ENCODE measurements at places on chromosomes 16 and 17.
A peak's percentile ranks its signal among the peaks of the same experiment; 100 is the strongest.

GRCh38 chr17:29250666-29251065, 4.0 kb downstream of the CRYBA1 start:
- DNase-seq: peak; percentile 92

DNA sequence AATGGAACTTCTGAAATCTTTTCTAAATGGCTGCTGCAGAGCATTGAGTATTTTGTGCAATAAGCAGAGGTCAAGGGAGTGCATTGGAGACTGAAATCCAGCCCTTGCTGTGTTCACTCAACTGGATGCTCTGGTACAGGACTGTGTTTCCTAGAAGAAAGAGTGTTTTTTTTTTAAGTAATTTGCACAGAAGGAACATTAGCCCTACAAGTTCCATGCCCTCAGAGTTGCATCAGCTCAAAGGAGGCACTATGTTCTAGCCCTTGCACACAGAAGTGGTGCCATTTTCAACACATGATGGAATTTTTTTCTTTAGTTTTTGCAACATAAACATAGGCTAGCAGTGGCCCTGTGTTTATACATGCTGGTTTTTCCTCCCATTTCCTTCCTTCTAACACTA, 144.1 kb upstream of the HLF start:
- no peak for DNase-seq

- peak; percentile 67 for DNase-seq
Measured at GRCh38 chr17:65109990-65110680, 27.0 kb upstream of the RGS9 start.

- DNase-seq: peak; percentile 45
Measured at GRCh38 chr17:31722251-31723056, 136.6 kb downstream of the COPRS start.

DNA sequence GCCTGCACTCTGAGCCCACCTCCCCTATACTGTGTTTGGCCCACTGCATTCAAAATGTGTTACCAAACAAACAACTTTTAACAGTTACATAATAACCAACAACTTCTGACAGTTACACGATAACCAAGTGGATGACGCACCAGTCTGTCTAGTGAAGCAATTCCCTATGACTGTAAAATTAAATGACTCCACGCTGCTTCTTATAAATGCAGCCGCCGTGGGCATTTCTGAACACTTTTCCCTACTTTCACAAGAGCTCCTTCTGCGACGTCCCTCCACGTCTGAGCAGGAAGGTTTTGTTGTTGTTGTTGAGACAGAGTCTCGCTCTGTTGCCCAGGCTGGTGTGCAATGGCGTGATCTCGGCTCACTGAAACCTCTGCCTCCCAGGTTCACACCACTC, 27.6 kb downstream of the ZNF276 start:
- no peak for DNase-seq

GRCh38 chr17:57589151-57590034, 155.7 kb downstream of the CCDC182 start:
- no peak for DNase-seq

- peak; percentile 1 for DNase-seq
Measured at GRCh38 chr17:10516065-10516464, 2.3 kb downstream of the MYH1 start.

DNA sequence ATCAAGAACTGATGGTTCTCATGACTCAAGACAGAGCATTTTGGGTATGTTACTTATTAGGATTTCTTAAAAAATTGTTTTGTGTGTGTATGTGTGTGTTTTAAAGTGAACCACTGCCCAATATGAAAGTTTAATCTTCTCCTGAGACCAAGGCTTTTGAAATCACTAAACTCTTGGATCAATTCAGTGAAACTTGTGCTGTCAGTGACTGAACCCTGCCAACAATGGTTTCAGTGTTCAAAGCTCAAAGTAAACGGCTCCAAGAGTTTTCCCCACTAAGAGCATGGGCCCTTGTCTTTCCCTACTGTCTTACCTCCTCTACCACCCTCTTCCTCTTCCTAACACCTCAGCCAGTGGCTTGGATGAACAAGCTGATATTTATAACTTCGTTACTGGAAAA, 22.0 kb downstream of the NFE2L1 start:
- no peak for DNase-seq

- DNase-seq: no peak
Measured at GRCh38 chr17:17484451-17484899, 7.7 kb downstream of the MED9 start.

DNA sequence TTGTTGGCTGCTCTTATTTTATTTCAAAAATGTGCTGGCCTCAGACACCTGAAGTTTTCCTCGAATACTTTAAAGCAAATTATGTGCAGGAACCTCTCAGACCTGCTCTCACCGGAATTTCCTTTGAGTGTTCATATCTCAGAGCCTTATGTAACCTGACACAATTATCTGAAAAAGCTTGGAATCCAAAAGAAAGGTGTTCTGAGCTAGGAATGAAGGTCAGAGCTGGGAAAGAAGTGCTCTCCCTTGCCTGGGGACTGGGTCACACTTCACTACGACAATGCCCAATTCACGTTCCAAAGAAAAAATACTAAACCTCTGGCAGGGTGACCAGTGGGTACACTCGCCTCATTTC, 6.7 kb upstream of the HSD11B2 start:
- DNase-seq: no peak

GRCh38 chr16:82643936-82644630, 17.3 kb downstream of the CDH13 start:
- no peak for DNase-seq

GRCh38 chr17:32854207-32854606, 22.7 kb downstream of the MYO1D start:
- peak; percentile 12 for DNase-seq

DNA sequence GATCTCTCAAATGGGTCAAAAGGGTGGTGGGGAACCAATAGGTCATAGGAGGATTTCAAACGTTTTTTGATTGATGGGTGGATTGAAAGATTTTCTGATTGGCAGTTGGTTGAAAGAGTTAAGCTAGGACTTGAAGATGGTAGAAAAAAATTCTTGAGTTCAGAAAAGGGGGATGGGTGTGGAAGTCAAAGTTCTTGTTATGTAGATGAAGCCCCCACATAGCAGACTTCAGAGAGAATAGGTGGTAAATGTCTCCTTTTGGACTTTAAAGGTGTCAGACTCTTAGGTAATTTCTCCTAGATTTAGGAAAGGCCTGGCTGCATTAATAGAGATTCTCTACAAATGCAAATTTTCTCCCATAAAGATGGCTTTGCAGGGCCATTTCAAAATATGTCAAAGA, 163.3 kb downstream of the HS3ST4 start:
- DNase-seq: no peak

GRCh38 chr16:3915426-3916260, 35.1 kb upstream of the CREBBP start:
- no peak for DNase-seq

GRCh38 chr17:6075050-6075449, 4.9 kb downstream of the WSCD1 start:
- DNase-seq: no peak

GRCh38 chr16:31451681-31452351, 7.5 kb upstream of the ARMC5 start:
- DNase-seq: peak; percentile 76

DNA sequence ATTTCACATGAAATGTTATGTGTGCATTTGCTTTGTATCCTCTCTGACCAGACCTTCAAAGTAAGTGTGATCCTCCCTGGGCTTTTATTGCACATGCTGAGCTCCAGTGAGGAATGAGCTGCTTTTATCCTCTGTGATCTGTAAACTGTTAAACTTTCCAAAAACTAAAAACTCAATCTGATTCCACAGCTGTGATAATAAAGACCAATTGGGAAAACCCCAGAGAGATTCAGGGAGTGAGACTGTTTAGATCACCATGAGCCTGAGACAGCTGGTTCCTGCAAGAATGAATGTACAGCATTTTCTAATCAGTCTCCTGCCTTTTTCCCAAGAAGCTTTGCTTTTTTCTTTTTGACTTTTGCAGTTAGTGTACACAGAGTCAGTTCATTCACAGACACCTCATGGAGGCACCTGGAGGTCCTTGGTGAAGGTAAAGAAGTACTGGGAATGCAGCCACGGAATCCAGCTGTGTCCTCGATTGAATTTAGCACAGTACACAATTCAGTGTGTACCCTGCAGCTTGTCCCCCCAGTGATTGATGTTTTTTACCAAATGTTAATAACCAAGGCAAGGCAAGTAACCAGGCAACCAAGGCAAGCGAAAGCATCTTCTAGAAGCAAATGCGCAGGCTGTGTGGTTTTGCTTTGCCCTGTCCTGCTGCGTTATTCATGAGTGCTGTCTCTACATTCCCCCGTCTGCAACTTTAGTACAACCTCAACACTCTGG, 182.6 kb downstream of the LGALS9B start:
- peak; percentile 34 for DNase-seq

GRCh38 chr17:27946513-27946912, 53.3 kb upstream of the LYRM9 start:
- no peak for DNase-seq

- DNase-seq: no peak
Measured at GRCh38 chr17:50344731-50345365, 1.1 kb upstream of the XYLT2 start.
